ENCODE measurements at places on chromosomes 1 and 21.
A peak's percentile ranks its signal among the peaks of the same experiment; 100 is the strongest.

GRCh38 chr1:184302346-184302745 lies 84.5 kb upstream of the C1orf21 start:
- DNase-seq, result no peak

DNA sequence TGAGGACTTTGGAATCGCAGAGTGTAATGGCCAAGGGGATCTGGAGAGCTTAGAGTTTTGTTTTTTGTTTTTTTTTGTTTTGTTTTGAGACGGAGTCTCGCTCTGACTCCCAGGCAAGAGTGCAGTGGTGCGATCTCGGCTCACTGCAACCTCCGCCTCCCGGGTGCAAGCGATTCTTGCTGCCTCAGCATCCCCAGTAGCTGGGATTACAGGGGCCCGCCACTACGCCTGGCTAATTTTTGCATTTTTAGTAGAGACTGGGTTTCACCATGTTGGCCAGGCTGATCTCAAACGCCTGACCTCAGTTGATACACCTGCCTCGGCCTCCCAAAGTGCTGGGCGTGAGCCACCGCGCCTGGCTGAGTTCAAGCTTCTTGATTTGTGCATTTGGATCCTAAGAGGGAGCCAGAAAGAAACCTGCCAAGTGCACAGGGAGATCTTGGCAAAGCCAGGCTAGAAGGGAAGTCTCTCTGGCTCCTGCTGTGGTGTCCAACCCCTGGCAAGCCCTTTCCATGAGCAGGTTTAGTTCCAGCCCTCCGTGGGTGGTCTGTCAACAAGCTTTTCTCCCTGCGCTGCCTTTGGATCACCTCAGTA lies 852 bp downstream of the FAAH start:
- DNase-seq, result no peak

- DNase-seq, result no peak
These were observed 9.3 kb downstream of the SLC25A24 start for GRCh38 chr1:108190686-108191416.

GRCh38 chr1:229884765-229885164 lies 182.3 kb upstream of the GALNT2 start:
- DNase-seq, result no peak

GRCh38 chr1:94025383-94026340 lies 95.3 kb downstream of the ABCA4 start:
- DNase-seq, result peak; percentile 48

DNA sequence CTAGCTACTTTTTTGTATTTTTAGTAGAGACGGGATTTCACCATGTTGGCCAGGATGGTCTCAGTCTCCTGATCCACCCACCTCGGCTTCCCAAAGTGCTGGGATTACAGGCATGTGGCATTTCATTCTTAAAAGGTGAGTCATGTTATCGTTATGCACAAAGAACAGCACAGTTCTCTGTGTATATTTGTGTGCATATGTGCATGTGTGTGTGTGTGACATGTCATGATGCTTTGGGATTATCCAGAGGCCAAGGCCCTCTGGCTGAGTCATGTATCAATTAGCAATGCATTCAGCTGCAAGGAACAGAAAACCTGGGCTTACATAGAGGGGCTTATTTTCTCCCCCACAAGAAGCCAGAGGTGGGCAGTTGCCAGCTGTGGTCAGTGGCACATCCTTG lies 301.7 kb upstream of the KAZN start:
- DNase-seq, result peak; percentile 52

- DNase-seq, result peak; percentile 21
These were observed 4.8 kb upstream of the HEATR1 start for GRCh38 chr1:236608930-236609726.

GRCh38 chr1:161226759-161227158 lies 899 bp downstream of the TOMM40L start:
- no peak for DNase-seq

GRCh38 chr1:228072658-228073043 lies 9.9 kb upstream of the ARF1 start:
- DNase-seq, result no peak

GRCh38 chr1:161033751-161034150 lies 5.0 kb downstream of the TSTD1 start:
- DNase-seq, result no peak

DNA sequence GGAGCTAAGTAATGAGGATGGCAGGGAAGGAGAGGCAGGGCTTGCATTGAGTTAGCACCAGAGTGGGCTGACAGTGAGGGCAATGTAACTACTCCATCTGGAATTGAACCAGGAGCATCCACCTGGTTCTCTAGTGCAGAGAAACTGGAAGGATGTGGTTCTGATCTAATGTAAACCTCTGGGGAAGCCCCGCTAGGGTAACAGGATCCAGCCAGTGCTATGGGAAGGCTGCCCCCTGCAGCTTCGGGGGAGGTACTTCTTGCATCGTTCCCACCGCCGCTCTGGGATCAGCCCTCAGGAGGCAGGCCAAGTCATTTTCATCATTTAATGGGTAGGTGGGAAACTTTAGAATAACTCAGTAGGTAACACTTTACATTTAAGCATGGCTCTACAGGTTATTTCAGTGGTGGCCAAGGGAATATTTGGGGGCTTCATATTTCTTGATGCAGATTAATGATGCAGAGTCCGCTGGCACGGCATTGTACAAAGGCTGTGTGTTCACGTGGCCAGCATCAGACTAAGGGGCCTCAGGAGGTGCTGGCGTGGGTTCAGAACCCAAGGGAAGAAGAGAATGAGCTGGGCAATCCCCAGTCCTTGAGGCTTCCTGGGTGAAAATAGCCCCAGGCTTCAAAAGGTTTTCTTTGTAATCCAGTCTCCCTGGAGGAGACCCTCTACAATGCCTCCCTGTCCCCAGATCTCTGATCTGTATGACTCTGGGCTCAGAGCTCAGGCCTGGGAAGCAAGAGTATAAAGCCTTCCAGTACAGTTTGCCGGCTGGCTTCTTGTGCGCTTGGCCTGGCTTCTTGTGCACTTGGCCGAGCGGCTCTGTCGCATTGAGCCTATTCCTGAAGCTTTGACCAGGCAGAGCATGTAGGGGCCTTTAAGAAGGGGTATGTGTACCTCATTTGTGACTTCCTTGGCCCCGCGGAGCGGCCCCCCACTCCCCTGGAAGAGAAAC lies 26.4 kb upstream of the KAZN start:
- no peak for DNase-seq

- no peak for DNase-seq
These were observed 3.5 kb upstream of the SLC44A5 start for GRCh38 chr1:75614399-75614756.

DNA sequence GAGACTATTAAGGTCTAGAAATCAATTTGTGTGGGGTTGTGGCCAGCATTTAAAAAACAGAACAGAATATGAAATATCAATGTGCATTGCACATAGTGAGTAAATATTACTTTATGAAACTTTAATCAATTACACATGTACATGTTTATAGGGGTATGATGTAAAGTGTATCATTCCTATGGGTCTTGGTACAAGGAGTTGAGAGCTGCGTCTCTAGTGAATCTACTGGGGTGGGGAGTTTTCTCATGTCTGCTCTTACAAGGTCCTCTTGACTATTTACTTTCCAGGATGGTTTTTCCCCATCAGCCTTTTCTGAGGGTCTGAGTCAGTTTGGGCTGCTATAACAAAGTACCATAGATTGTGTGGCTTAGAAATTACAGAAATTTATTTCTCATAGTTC lies 75.8 kb downstream of the BACH1 start:
- DNase-seq, result no peak

- DNase-seq, result no peak
These were observed 36.6 kb downstream of the NRIP1 start for GRCh38 chr21:15028186-15028585.

- no peak for DNase-seq
These were observed 43.0 kb downstream of the TMCC2 start for GRCh38 chr1:205270764-205271163.

DNA sequence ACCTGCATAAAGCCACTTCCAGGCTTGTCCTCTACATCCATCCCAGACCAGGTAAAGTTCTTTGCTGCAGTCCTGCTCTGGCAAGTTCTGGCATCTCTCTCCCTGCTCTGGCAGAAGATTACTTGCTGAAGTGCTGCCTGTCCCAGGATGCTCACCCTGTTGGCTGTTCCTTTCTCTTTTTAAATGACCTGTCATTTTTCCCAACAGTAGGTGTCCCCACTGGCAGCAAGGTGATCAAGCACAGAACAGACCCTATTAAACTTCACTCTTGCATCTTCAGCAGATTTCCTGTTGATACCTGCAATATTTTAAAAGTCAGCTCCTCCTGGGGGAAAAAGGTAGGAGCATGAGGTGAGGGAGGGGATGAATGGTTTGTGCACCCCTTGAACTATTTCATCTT lies 332.6 kb downstream of the PBX1 start:
- DNase-seq, result no peak

- DNase-seq, result no peak
These were observed 959 bp downstream of the CD58 start for GRCh38 chr1:116569776-116570357.

DNA sequence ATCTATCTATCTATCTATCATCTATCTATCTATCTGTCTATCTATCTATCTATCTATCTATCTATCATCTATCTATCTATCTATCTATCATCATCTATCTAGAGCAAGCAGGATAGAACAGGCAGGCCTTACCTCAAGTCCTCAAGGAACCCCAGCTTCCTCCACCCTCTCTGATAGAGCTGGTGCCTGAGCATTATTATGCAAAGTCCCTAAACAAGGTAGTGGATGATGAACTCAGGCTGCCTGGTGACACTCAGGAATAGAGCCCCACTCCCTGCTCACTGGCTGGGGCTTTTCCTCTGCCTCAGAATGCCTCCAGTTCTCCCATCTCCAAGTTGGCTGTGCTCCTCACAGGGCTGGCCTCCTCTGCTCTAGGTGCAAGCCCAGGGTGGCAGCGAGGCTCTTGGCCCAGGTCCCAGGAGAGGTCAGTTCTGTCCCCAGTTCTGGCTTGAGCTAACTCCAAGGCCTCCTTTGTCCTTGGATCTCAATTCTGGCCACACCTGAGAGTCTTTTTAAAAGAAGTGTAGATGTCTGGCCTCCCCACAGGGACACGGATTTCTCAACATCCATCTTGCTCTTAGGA lies 60.2 kb downstream of the PCP4 start:
- DNase-seq, result no peak

DNA sequence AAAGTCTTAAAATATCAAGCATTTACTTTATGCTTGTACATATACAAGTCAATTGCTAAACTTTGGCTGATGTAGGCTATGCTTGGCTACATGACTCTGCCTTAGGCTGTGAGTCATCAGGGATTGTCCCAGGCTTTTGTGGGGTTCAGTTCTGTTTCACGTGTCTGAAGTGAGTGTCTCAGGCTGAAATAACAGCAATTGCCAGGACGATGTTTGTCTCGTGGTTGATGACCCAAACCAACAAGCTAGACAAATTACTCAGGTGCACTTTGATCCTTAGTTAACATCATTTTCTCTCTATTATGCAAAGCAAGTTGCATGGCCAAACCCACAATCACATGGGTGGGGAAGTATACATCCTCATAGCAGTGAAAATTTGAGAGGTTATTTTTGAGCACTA lies 410.1 kb downstream of the BRINP3 start:
- DNase-seq, result no peak

- peak; percentile 54 for DNase-seq
These were observed 16.7 kb upstream of the PDE9A start for GRCh38 chr21:42636520-42637266.

- DNase-seq, result no peak
These were observed 163.8 kb downstream of the NPHP4 start for GRCh38 chr1:5828308-5828935.

- DNase-seq, result no peak
These were observed 147.3 kb downstream of the CD247 start for GRCh38 chr1:167371030-167371429.

DNA sequence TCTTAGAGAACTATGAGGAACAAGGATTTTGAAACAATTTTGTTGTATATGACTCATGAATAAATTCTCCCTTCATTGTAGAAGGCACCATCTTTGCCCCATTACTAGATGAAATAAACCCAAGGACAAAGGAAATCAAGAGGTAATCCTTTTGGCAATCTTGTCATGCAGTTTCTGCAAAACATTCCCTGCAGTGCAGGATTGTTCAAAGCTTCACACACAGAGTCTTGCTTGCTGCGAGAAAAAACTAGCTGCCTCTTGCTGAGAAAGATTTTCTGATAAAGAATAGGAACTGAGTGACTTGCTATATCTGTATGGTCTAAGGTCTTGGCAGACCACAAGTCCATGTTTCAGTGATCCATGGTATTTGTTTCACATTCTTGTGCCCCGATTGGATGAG lies 657.4 kb upstream of the ADGRL4 start:
- no peak for DNase-seq

GRCh38 chr1:93739472-93739871 lies 57.8 kb upstream of the BCAR3 start:
- DNase-seq, result no peak

DNA sequence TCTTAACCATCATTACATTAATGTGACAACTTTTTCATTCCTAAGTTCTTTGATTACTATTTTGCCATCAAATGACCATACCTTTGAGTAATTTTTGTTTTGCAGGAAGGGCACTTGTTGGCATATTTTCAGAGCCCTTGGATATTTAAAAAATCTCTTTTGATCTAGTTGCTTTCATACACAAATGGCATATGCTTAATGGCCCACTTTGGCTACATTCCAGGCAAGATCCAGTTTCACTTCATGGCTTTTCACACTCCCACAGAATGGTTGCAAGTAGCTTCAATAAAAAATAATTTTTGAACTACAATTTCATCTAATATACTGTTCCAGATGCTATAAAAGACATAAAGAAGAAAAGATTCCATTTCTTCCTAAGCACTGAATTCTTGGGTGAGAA lies 18.1 kb downstream of the ADAM30 start:
- no peak for DNase-seq

DNA sequence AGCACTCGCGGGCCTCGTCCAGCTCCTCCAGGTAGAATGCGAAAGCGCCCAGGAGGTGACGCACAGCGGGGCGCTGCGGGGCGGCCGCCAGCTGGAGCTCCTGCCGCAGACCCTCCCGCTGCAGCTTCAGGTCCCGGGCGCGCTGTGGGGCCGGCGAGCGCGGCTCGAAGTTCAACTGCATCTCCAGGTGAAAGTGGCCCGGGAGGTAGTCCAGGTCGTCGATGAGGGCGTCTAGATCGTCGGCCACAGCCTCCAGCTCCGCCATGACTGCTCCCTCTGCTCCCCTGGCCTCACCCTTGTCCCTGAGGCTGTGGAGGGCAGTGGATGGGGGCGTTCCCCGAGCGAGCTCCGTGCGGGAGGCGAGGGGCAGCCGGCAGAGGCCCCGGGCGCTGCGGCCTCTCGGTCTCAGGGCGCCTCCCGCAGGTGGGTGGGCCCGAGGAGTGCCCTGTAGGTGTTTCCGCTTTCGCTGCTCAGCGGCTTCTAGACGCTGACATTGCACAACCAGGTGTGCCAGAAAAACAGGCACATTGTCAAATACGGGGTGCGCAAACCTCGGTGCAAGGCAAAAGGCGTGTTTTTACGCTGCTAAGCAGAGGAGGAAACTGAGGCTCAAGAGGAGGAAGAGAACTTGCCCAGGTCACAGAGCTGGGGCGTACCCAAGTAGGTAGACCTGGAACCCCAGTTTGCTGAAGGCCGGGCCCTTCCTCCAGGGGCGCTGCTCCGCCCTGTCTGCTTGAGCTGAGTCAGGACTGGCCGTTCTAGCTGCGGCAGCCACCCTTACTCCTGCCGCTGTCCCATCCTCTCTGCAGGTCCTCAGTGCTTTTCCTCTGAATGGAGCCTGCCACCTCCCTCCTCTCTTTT lies at the start of gene TTC22:
TTC22 (minus strand) TSS at position 425 of the 861 bp plus-strand sequence; CDS start at position 265, 160 bp downstream.
- no peak for DNase-seq

GRCh38 chr1:9306006-9306405 lies 13.3 kb downstream of the SPSB1 start:
- no peak for DNase-seq

GRCh38 chr1:20405893-20406604 lies 80.0 kb downstream of the CAMK2N1 start:
- DNase-seq, result peak; percentile 98
